ENCODE measurements at places on chromosomes 16 and 17.

GRCh38 chr17:40312131-40312731, 3.3 kb downstream of the RARA start:
- no peak for DNase-seq

- DNase-seq, result no peak
Observed at GRCh38 chr16:81752225-81752875, 26.7 kb upstream of the PLCG2 start.

GRCh38 chr17:63474174-63474573, 2.7 kb upstream of the ACE start:
- DNase-seq, result no peak

DNA sequence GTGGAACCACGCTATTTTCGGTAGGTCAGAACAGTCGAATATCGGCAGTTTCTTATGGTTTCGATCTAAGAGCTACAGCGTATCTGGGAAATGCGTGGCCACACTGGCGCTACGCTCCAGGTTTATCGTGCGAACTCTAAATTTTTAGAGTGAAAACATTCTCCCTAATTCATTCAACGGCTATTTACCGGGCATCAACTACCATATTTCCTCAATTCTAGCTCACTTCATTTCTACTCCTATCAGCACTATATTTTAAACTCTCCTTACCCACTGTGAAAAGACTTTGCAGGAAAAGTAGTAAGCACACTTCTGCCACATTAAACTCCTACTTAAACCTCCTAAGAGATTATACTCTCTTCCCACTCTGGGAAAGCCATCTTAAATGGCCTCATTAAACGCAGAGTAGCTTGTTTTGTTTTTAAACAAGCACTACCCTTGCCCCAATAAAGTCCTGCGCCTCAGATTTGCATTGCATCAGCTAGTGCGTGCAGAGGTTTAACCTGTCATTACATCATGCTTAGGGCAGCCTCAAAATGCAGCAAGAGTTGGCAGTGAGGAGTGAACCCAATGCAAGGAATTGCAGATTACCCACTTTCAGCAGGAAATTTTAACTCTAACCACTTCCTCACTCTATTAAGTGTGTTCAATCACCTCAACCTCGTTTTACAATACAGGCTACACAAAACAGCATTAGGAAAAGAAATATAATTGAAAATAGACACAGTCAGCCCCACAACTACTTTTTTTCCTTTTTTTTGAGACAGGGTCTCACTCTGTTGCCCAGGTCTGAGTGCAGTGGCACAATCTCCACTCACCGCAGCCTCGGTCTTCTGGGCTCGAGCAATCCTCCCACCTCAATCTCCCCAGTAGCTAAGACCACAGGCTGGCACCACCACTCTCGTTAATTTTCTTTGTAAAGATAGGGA, 18.8 kb downstream of the SIAH1 start:
- DNase-seq, result no peak

GRCh38 chr16:24996301-24996700, 18.9 kb downstream of the ARHGAP17 start:
- no peak for DNase-seq

GRCh38 chr17:82399041-82399441, 19.1 kb upstream of the HEXD start:
- DNase-seq, result no peak

DNA sequence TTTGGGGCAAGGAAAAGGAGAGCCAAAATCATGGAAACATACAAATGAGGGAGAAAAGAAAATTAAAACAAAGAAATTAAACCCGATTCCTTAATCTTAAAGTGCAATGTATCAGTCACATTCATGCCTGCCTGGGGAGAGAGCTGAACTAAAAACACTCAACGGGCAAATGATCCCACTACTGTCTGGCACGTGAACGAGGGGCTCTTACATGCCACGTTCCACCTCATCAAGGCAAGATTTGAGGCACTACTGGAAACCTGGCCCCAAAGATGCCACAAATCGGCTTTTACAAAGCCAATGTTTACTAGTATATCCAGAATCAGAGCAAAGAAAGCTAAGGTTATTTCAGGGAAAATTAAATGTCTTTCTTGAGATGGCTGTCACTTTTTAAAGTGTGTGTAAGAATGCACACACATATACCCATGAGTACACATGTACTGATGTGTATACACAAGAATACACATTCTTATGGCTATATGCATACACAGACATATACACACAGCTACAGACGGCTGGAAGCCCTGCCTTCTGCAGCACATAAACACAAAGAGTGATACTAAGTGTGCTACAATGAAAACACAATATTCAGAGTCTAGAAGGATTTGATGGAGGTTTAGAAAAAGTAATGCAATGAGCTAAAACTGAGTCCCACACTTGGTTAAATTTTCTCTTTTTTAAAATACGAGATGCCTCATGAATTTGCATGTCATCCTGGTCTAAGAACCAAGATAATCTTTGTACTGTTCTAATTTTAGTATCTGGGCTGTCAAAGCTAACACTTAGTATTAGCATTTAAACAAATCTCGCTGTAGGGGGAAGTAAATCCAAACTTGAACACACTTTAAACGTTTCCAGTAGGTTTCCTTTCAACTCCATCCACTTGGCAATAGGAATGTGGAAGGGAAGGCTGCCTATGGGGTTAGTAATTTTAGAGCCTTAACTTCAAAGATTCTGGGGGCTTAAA, 85.8 kb downstream of the CYTH1 start:
- DNase-seq, result no peak

GRCh38 chr17:45127548-45128300, 4.6 kb downstream of the PLCD3 start:
- DNase-seq, result no peak

GRCh38 chr17:71926746-71927398, 193.9 kb upstream of the SOX9 start:
- DNase-seq, result no peak

- DNase-seq, result no peak
Observed at GRCh38 chr17:63024716-63025115, 58.7 kb downstream of the TANC2 start.

DNA sequence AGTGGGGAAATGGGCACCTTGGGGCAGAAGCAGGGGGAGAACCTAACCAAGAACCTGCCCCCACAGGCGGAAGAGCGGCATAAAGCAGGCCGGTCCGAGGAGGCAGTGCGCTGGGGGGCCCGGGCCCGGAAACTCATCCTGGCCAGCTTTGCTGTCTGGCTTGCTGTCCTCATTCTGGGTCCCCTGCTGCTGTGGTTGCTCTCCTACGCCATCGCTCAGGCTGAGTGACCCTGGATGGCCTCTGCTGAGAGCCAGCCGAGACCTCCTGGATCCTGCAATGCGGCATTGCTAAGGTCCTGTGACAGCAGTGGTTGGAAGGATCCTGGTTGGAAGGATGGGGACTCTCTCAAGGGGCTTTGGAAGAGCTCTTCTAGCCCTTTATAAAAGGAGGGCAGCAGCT, 4.5 kb upstream of the PHKG2 start:
- no peak for DNase-seq
